ENCODE measurements at places on chromosomes 7 and 10.

- H3K36me3 ChIP-seq: no peaks in the 10 kb centered on the region
- no peak overlapping the region for H3K27ac ChIP-seq
- H3K4me3 ChIP-seq: no peak overlapping the region
- no peaks in the 10 kb centered on the region for H3K27me3 ChIP-seq
- H3K4me1 ChIP-seq: peaks cover 2% of the 10 kb centered on the region
These were observed 41.4 kb downstream of the RAMP3 start for GRCh38 chr7:45198986-45199385.

- H3K4me1 ChIP-seq: peaks cover 45% of the 10 kb centered on the region
- H3K27ac ChIP-seq: no peak within 1 kb of the TSS
- H3K27me3 ChIP-seq: peaks cover 86% of the 10 kb centered on the region
- peak; percentile 29 for DNase-seq
These were observed at the start of gene PLXNA4 for GRCh38 chr7:132575982-132576720. Gene PLXNA4 (minus strand): TSS chr7:132576470. CDS start chr7:132508693, 67,777 bp downstream.

DNA sequence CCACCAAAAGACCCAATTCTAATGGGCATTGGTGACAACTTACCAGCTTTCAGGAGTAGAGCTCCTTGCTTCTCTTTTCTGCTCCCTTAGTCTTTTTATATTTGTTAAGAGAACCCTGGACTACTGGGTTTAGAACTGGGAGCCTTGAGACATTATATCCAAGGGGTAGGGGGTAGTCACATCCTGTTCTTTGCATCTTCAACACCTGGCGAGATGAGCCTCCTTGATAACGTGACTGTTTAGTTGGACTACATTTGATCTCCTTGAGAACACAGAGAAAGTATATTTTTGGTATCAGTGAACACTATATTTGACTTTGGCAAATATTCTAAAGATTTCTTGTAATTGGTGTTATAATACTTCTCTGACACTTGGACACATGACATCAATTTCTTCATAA, 9.0 kb upstream of the SMNDC1 start:
- no peaks in the 10 kb centered on the region for H3K36me3 ChIP-seq
- H3K4me1 ChIP-seq: peaks cover 17% of the 10 kb centered on the region
- no peaks in the 10 kb centered on the region for H3K27me3 ChIP-seq
- no peak overlapping the region for H3K27ac ChIP-seq
- DNase-seq: no peak

DNA sequence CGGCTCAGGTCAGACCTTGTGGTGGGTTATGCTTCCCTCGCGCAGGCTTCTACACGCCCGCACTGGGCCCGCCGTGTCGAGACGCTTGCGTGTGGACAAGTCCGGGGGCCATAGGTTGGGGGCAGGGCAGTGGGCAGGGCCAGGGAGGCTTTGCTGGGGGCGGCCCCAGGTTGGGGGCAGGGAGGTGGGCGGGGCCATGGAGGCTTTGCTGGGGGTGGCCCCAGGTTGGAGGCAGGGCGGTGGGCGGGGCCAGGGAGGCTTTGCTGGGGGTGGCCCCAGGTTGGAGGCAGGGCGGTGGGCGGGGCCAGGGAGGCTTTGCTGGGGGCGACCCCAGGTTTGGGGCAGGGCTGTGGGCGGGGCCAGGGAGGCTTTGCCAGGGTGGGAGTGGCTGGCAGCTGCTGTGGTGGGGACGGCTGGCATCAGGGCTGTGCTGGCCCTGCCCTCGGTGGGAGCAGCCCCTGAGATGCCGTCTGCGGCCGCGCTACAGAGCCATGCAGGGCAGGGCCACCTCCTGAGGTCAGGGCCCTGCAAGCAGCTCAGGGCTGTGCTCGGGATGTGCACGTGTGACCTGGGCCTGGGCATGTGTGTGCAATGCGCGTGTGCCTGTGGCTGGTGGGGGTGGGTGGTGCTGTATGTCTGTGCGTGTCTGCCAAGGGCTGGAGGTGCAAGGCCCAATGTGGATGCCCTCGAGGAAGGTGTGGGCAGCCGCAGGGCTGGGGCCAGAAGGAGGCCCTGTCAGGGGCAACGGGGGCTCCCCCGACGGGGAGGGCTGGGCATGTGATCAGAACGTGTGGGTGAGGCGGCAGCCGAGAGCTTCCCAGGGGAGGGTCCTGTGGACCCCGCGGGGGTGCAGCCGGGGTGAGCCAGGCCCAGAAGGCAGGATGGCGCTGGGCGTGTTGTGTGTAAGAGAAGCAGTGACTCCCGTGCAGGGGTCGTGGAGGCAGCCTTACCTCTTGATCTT, 72.5 kb upstream of the NKX6-2 start:
- no peaks in the 10 kb centered on the region for H3K36me3 ChIP-seq
- H3K4me3 ChIP-seq: no peak overlapping the region
- no peak overlapping the region for H3K27ac ChIP-seq
- peak; percentile 61 for DNase-seq
- peaks cover 2% of the 10 kb centered on the region for H3K4me1 ChIP-seq
- no peaks in the 10 kb centered on the region for H3K27me3 ChIP-seq

GRCh38 chr7:5441840-5442503, 18.3 kb upstream of the TNRC18 start:
- H3K4me3 ChIP-seq: no peak overlapping the region
- no peaks in the 10 kb centered on the region for H3K4me1 ChIP-seq
- peaks cover 8% of the 10 kb centered on the region for H3K36me3 ChIP-seq
- no peak for DNase-seq
- H3K27me3 ChIP-seq: peaks cover 38% of the 10 kb centered on the region

DNA sequence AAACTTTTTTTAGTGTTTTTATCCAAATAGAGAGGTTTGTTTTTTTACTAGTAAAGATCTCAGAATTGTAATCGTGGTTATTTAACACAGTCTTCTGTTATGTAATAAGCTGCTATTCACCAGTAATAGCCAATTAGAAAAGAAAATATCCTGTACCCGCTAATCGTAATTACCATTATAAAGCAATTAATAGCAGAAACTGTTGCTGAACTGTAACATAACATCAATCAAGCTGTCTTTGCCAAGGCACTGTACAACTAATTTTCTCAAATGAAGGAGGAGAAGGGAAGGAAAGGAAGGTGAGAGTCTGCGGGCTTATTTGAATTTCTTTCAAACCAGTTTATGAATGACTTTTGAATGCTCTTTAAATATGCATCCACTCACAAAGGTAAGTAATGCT, 9.3 kb downstream of the ZNF277 start:
- H3K27ac ChIP-seq: no peak overlapping the region
- no peak overlapping the region for H3K4me3 ChIP-seq
- peaks cover 57% of the 10 kb centered on the region for H3K4me1 ChIP-seq
- no peak for DNase-seq
- no peaks in the 10 kb centered on the region for H3K36me3 ChIP-seq

DNA sequence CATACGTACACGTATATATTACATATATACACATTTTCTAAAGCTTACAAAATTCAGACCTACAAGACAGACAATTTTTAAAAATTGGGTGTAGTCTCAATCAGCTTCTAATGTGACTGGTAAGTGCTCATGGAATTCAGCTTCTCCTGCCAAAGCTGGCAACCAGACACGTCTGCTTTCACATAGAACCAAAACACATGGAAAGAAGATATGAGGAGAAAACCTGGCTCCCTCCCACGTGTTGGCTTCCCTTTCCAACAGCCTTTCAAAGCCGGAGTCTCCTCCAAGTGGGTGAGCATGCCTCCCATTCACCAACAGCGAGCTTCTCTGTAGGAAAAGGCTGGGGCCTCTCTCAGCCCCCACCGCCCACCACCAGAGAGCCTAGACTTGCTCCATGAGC, 33.4 kb downstream of the CDCA7L start:
- H3K27ac ChIP-seq: no peak overlapping the region
- no peaks in the 10 kb centered on the region for H3K27me3 ChIP-seq
- H3K36me3 ChIP-seq: peaks cover 84% of the 10 kb centered on the region
- H3K4me3 ChIP-seq: no peak overlapping the region
- DNase-seq: no peak
- peaks cover 5% of the 10 kb centered on the region for H3K4me1 ChIP-seq

- no peaks in the 10 kb centered on the region for H3K27me3 ChIP-seq
- peaks cover 73% of the 10 kb centered on the region for H3K4me1 ChIP-seq
- no peak for DNase-seq
- no peak overlapping the region for H3K27ac ChIP-seq
- H3K36me3 ChIP-seq: no peaks in the 10 kb centered on the region
These were observed 144.4 kb downstream of the ARID5B start for GRCh38 chr10:62045765-62046521.

DNA sequence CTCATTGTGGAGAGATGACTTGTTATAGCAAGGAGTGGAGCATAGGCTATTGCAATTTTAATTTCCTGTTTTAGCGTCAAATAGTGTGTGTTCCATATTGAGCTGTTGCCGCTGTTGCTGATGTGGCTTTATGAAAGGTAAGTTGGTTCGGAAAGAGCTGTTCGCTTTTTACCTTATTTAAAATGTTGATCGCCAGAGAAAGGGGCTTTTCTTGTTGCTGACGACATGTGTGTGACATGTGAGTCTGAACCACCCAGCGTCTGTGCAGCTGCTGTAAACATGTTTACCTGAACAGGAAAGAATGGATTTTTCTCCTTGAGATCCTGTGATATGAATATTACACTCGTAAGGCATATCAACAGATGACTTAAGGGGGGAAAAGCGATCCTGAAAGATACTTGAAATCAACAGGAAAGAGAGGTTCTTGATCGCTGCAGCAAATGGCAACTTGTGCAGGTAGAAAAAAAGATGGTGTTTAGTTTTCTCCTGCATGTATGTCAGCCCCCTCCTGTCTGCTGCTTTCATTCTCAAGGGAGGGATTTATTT, 2.5 kb downstream of the ZEB1 start:
- no peaks in the 10 kb centered on the region for H3K36me3 ChIP-seq
- DNase-seq: no peak
- peaks cover 13% of the 10 kb centered on the region for H3K4me1 ChIP-seq
- no peak overlapping the region for H3K27ac ChIP-seq

GRCh38 chr10:127027786-127028185, 122.6 kb downstream of the DOCK1 start:
- H3K36me3 ChIP-seq: peaks cover 78% of the 10 kb centered on the region
- DNase-seq: no peak
- H3K4me1 ChIP-seq: no peaks in the 10 kb centered on the region

DNA sequence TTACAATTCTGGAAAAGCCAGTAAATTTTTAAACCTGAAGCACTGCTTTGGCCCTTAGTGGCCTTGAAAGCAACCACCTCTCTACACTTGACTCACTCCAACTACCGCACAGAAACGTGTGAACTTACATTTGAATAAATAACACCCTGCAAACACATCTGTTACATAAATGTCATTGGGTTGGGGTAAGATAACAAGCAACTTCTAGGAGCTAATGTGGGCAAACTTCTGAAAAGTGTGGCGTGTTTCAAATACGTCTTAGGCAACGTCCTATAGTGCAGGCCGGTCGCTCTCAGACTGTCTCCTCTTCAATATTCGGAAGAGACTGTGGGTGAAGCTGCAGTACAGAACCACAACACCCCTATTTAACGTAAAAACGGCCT, 474 bp downstream of the ORC5 start:
- peaks cover 26% of the 10 kb centered on the region for H3K27me3 ChIP-seq
- peaks cover 25% of the 10 kb centered on the region for H3K36me3 ChIP-seq
- no peak for DNase-seq
- peak overlapping the region; percentile 82 for H3K27ac ChIP-seq
- peaks cover 16% of the 10 kb centered on the region for H3K4me1 ChIP-seq
